ENCODE measurements at places on chromosomes 2 and 18.

- no peak for DNase-seq
Observed at GRCh38 chr18:25111377-25112288, 240.3 kb downstream of the ZNF521 start.

GRCh38 chr2:199989822-199990221 is 34.4 kb downstream of the MAIP1 start:
- no peak for DNase-seq

- no peak for DNase-seq
Observed at GRCh38 chr2:239318151-239318611, 82.6 kb downstream of the HDAC4 start.

GRCh38 chr2:233267516-233268245 is 16.2 kb downstream of the ATG16L1 start:
- peak; percentile 55 for DNase-seq

DNA sequence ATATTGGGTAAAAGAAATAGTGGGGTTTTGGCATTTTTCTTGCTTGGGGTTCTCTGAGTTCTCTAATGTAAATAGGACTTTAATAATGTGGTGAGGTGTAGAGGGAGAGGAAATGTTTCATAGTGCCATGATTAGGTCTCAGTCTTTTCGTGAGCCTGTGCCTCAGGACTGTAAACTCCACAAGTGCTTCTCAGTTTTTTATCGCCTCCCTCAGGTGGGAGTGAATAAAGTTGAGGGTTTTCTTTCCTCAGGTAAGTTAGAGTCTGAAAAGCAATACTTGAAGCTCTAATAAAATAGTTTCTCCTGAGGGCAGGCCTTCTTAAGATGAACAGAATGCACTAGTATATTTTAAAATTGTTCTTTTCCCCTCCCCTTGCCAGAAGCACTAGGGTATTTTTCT is 243.1 kb upstream of the SETBP1 start:
- no peak for DNase-seq

- DNase-seq, result no peak
Observed at GRCh38 chr2:152584301-152584700, 133.0 kb downstream of the PRPF40A start.

GRCh38 chr2:24508878-24509277 is 17.8 kb downstream of the NCOA1 start:
- DNase-seq, result no peak

GRCh38 chr2:196980473-196980872 is 54.0 kb upstream of the PGAP1 start:
- DNase-seq, result no peak

DNA sequence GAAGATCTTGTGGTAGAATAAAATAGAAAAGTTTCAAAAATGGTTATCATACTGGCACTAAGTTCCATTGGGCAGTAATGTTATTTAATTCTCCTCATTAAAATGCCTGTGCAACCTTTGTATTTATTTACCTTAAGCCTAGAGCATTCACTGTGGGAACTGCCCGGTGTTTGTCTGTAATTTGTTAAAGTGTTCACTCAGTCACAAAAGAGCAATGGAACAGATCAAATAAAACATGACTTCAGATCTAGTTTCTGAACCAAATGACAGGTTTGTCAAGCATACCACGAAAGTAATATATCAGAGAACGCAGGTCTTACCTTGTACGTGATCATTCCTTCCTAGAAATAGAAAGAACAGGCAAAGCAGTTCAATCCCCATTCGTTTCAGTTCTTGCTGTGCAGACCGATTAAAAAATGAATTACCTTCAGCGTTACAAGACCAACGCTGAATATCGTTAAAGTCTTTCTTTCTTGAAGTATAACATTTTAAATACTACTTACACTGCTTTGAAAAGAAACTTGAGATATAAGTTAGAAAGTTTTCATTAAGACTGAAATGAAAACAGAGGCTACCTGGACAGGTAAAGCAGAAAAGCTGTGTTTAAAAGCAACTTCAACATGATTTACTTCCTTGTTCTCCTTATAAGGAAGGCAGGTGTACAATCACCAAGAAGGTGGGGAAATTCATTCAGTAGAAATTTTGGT is at the start of gene ITGB6:
Gene ITGB6, minus strand, starts transcription at position 590 of the 707 bp plus-strand sequence. Its CDS starts 209 bp downstream, at position 381.
- no peak for DNase-seq

GRCh38 chr2:198096965-198097364 is 292.6 kb downstream of the PLCL1 start:
- no peak for DNase-seq

DNA sequence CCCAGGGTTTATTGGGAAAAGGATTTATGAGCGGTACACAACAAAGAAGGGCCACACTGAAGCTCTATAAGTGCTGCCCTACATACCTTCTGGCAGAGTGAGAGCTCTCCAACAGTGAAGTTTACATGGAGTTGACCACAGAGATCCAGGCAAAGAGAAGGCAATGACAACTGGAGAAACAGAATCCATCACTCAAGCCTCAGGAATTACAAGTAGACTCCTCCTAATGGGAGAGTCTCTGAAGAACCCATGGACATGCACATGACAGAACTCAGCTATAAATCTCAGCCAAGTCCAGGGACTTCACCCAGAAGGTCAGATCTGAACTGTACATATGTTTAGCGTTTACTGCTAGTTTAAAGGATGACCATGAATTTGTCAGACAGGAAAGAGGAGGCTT is 164.7 kb downstream of the DNAH7 start:
- no peak for DNase-seq

- no peak for DNase-seq
Observed at GRCh38 chr2:236085647-236086046, 82.5 kb downstream of the GBX2 start.

GRCh38 chr2:111972955-111973565 is 74.7 kb downstream of the MERTK start:
- DNase-seq, result no peak

GRCh38 chr2:196849895-196850294 is 40.7 kb upstream of the C2orf66 start:
- no peak for DNase-seq

- DNase-seq, result no peak
Observed at GRCh38 chr2:210539578-210540416, 16.6 kb upstream of the CPS1 start.

GRCh38 chr2:180938451-180938850 is 42.0 kb upstream of the UBE2E3 start:
- DNase-seq, result no peak

GRCh38 chr2:188604579-188604978 is 312.9 kb downstream of the GULP1 start:
- no peak for DNase-seq

- DNase-seq, result no peak
Observed at GRCh38 chr18:67428158-67428557, 88.4 kb downstream of the DSEL start.

DNA sequence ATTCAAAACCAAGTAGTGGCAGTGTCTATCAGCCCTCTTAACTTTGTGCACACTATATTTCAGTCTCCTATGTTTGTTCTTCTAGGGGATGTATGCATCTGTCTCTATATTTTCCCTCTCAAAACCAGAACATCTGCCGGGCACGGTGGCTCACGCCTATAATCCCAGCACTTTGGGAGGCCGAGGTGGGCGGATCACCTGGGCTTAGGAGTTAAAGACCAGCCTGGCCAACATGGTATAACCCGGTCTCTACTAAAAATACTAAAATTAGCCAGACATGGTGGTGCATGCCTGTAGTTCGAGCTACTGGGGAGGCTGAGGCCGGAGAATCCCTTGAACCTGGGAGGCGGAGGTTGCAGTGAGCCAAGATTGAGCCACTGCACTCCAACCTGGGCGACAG is 9.9 kb upstream of the GAREM2 start:
- no peak for DNase-seq

DNA sequence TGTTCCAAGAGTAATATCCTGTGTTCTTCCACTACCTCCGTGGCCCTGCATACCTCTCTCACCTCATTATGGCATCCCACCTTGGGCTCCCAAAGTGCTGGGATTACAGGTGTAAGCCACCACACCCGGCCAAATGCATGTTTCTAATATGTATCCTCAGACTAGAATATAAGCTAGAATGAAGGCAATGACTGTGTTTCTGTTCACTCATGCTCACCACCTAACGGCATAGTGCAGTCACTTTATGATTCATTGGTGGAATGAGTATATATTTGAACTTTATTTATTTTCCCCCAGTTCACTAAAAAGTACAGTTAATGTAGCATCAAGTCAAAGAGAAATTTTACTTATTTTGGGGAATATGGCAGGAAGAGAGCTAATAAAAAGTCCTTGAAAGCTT is 11.3 kb downstream of the PIGN start:
- DNase-seq, result no peak

- DNase-seq, result no peak
Observed at GRCh38 chr2:233844836-233845235, 9.5 kb downstream of the HJURP start.

DNA sequence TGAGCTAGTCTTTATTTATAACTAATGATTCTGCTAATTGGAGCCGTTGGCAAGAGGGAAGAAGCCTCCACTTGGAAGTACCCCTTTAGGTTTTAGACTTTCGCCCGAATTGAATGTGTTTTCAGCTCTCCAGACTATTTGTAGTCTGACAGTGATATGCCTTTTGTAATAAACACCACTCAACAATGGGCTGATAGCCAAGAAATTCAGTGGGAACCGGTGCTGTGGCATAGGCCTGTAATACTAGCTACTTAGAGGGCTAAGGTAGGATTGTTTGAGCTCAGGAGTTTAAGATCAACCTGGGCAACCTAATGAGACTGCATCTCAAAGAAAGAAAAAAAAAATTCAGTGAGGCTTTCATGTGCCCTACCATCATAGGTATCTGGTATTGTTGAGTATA is 13.6 kb upstream of the ZSCAN30 start:
- no peak for DNase-seq

GRCh38 chr2:25127646-25128045 is 40.7 kb downstream of the POMC start:
- DNase-seq, result no peak

DNA sequence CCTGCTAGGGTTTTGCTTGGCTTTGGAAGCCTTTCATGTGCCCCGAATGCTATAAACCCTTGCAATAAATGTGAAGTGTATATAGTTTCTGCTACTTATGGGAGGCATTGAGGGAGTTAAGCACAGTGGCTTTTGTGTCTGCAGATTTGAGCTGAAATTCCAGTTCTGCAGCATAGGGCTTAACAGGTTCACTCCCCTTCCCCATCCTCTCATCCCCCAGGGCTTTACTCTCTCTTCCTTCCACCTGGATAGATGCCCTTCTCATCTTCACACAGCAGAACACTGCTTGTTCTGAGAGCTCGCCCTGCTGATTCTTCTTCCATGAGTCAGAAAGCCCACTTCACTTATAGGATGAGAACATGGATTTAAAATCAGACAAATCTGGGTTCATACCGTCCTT is 37.2 kb downstream of the SOX11 start:
- no peak for DNase-seq

- no peak for DNase-seq
Observed at GRCh38 chr18:8800445-8800844, 95.1 kb downstream of the MTCL1 start.

GRCh38 chr2:10370390-10370789 is 67.7 kb downstream of the HPCAL1 start:
- DNase-seq, result no peak

- no peak for DNase-seq
Observed at GRCh38 chr2:222813177-222813843, 47.5 kb upstream of the ACSL3 start.

GRCh38 chr2:8477552-8478470 is 204.0 kb upstream of the ID2 start:
- no peak for DNase-seq

DNA sequence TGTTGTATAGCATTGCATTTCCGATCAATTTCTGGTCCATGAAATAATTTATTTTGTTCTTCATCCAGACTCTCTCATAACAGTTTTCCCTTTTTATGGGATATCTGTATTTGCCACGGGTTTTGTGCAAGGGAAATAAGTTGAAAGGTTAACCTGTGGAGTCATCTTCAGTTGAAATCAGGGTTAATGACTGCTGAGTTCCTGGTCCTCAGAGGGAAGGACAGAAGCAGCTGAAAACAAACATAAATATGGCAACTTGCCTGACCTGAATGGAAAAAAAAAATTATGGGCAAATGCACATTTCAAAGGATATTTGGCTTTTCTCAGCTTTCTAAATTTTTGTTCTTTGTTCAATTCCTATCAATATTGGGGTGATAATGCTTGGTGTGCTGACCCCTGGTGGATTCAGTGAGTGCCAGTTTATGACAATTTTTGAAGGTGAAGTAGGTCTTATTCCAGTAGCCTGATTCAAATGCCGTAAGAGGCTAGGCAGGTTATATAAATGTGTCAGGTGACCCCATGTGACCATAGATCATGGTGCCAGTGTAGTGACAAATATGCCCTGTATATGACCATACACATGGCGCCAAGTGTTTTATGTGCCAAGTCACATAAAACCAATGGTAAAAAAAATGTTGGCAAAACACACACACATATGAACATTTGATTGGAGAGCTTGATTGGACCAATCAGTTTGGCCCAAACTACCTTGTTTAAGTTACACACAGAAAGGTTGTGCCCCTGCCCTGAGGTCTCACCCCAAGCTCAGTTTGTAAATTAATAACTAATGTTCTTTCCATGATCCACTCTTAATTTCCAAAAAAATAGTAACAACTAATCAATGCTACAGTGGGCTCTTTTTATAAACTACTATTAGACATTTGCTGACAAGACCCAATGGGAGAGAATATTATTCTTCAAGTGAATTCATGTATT is 47.6 kb upstream of the FAM124B start:
- no peak for DNase-seq

DNA sequence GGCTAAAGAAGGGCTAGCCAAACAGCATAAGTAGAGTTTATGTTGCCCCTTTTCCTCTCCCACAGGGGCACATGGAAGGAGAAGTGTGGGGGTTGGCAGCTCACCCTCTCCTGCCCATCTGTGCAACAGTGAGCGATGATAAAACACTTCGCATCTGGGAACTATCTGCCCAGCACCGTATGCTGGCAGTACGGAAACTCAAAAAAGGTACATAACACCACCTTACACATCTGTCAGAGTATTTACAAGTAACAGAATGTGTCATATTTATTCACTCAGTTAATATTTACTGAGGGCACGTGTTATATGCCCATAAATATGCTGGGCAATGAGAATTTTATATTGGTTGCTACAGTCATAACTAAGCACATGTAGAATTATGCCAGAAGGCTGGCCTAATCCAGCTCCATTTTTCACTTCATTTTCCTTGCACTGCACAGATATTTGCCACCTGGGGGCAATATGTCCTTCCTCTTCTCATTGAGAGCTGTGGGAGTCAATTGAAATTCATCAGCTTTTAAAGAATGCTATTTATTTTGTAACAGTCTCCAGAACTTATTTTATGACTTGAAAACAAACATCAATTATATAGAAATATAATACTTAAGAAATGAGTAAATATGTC is 150.6 kb downstream of the RTN4 start:
- no peak for DNase-seq

DNA sequence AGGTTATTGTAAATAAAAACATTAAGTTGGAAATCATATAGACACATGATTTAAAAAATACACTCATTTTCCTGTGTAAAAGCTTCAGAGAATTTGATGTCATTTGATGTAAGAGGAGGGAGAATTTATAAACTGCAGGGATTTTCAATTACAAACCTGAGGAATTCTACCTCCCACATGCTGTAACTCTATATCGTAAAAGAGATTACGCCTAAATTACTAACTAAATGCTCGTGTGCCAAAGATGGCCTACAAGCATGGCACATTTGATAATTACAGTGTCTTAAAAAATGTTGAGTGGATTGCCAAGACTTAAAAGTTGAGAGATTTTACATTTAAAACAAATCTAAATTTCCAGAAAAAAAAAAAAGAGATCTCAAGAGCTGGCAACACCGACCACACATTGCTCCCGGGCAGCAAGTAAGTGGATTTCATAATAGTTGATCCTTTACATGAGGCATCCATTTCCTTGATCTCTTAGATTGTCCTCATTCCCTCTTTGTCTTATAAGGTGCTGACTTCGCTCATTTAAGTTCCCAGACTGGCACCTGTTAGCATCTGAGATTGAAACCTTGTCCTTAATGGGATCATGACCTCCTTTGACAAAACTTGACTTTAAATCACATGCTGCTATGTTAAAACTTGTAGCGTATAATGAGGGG is 840.3 kb upstream of the ZEB2 start:
- no peak for DNase-seq

Measured in activated T-helper 1 cell treated with anti-CD3 and anti-CD28 coated beads, Interleukin-2, amount 50 U/mL, for 16 hours (primary cell).